ENCODE measurements at places on chromosomes 12 and 14.

GRCh38 chr12:108638141-108638827, 4.6 kb upstream of the SELPLG start:
- DNase-seq: no peak

GRCh38 chr12:92363295-92364146, 217.9 kb upstream of the BTG1 start:
- DNase-seq: peak; percentile 11

- no peak for DNase-seq
Measured at GRCh38 chr12:11672256-11673191, 23.1 kb downstream of the ETV6 start.

- no peak for DNase-seq
Measured at GRCh38 chr12:127147724-127148123, 1119.2 kb upstream of the TMEM132C start.

GRCh38 chr14:44204061-44204835, 302.8 kb downstream of the FSCB start:
- no peak for DNase-seq

- DNase-seq: no peak
Measured at GRCh38 chr12:116524311-116524710, 34.9 kb upstream of the MAP1LC3B2 start.

DNA sequence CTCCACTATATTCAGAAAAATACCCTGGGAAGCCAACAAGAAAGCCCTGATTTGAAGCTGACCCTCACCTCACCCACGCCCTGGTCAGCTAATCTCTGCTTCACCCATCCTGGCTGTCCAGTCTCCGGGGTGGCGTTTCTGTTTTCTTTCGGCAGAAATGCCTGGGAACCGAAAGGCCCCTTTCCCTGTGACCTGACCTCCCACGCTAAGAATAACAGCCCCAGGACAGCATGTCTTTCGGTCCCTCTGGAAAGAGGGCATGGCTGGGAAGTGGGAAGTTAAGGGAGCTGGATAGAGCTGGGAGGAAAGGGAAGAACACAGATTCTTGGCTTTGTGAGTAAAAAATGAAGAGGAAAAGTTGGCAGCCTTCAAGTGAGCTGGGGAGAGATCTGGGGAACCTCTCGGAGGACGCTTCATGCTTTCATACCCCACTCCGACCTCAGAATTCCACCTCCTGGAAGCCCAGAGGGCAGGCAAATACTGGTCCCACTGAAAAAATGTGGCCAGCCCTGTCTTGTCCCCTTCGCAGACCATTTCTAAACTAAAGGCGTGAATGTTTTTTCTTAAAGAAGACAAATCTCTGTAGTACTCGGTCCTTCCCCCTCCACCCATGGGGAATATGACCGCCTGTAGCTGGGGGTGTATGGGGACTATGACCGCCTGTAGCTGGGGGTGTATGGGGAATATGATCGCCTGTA, 163.0 kb upstream of the FKBP4 start:
- DNase-seq: no peak

GRCh38 chr12:48202766-48203165, 326 bp downstream of the OR10AD1 start:
- no peak for DNase-seq

GRCh38 chr14:54399560-54399959, 2.8 kb downstream of the CDKN3 start:
- DNase-seq: no peak

DNA sequence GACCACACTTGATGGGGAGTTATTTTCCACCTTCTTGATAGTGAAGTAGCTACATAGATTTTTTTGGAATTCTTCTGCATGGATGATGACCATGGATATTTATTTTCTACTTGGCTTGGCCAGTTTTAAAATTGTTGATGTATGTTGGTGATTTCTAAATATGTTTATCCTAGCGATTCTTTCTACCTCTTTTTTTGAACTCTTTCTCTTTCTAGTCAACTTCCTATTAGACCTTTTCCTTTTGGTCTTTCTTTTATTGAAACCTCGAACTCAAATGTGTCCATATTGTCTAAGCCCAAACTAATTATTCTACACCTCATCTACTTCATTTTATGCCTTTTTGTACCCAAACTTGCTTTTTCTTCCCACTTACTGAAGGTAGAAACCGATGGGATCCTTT, 37.0 kb downstream of the CCDC91 start:
- no peak for DNase-seq

DNA sequence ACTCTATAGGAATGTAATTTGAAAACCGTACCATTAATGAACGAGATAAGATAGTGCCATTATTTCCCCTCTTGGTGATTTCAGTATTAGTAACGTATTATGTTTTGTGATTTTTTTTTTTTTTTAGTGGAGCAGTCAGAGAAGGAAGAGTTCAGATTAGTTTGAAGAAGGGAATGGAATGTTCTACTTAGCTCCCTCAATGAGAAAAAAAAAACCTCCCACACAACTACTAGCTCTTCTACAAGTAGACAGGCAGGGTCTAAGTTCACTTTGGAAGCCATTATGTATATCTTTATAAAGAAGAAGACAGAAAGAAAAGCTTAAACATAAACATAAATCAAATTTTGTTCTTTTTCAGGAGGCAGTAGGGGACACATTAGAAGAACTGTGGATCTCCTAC, 27.3 kb downstream of the PNMA1 start:
- DNase-seq: no peak

GRCh38 chr14:91202234-91202974, 42.1 kb downstream of the GPR68 start:
- DNase-seq: no peak

GRCh38 chr12:3040026-3040656, 37.0 kb upstream of the TSPAN9 start:
- DNase-seq: no peak

GRCh38 chr12:21543151-21543550, 17.1 kb downstream of the SPX start:
- DNase-seq: no peak

DNA sequence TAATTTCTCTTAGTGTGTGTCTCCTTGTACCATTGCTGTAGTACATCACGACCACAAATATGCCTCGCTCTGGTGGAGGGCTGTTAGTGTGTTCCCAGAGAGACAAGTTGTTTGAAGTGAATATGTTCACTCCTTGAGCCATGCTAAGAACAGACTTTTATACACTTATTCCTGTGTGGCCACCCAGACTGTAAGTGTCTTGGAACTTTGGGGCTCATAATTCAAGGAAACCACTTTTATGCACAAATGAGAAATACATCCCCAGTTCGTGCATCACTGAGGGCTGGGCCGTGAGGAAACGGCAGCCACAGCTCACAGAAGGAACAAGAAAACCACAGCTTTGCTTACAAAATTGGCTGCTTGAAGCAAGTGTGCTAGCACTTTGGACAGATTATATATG, 362.2 kb upstream of the DDHD1 start:
- DNase-seq: no peak

- DNase-seq: peak; percentile 60
Measured at GRCh38 chr14:104800015-104800770, 708 bp upstream of the ZBTB42 start.

GRCh38 chr14:33309106-33309505, 370.4 kb downstream of the NPAS3 start:
- DNase-seq: no peak

DNA sequence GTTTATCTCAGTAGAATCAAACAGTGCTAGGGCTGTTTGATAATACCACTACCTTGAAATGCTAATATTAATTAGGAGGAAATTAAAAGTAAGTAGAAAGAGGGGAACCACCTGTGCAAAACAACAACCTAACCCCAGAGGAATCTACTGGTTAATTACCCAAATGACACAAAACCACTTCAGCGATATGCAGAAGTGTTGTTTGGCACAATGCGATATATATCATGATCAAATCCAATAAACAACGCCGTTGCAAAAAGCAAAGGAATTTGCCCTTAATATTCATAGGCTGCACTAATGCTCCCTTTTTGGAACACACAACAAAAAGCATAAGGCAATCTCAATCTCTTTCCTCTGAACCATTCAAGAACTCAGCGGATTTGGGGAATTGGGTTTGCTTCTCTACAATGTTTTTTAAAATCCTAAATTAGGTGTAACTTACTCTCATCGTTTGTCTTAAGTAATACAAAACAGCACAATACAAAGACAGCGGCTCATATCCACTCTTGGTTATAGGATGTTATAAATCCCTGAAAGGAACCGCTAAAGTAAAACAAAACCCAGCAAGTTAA, 1.5 kb downstream of the MAP4K5 start:
- no peak for DNase-seq

- DNase-seq: no peak
Measured at GRCh38 chr12:93130366-93131054, 201.4 kb upstream of the EEA1 start.

- DNase-seq: no peak
Measured at GRCh38 chr12:7035463-7035862, 17.2 kb upstream of the LPCAT3 start.

GRCh38 chr12:1091350-1091749, 100.3 kb downstream of the ERC1 start:
- DNase-seq: no peak

DNA sequence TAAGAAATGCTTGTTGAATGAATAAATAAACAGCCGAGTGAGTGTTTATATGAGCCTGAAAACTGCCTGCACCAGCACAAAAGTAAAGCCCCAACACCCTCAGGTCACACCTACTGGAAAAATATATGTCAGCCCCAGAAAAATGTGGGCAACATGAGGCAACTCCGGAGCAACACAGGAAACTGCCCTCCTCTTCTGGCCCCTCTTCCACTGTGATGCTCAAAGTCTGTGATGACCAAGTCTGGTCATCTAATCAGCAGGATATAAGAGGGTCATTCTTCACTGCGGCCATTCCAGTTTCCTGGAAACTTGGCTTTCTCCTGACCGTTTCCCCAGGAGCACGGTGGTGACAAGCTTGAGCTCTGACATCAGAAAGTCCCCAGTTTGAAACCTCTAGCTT, 159.6 kb upstream of the PZP start:
- DNase-seq: no peak

DNA sequence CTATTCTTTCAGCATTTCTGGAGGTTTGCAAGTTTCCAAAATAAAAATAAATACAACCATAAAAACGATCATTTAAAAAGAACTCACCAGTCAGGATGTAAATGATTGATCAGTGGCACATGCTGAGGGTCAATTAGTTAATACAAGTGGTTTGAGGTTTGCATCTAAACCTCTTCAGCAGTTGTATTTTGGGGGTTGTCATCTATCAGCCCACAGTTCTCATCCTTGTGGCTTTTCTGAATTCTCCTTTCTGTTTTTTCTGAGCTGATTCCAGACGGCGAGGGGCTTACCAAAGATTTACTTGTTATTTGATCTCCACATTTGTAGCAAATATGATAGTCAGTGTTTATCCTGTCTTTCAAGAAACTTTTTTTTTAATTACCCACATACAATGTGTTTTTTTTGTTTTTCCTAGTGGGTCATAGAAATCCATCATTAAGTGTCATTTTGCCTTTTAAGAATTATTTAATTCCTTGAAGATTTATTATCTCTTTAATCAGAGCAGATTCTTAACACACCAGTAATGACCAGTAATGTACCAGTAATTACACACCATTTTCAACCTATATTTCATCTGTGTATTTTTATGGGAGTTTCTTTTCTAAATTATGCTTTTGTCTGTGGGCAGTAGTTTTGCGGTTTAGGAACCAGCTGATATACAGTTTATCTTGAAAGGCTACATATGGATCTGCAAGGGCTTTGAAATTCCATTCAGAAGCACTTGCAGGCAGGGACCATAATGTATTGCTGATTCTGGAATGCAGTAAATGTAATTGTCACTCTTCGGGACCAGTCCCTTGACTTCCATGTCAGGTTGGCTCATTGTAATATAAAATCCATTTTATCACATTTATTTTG, 56.3 kb upstream of the DAAM1 start:
- no peak for DNase-seq

DNA sequence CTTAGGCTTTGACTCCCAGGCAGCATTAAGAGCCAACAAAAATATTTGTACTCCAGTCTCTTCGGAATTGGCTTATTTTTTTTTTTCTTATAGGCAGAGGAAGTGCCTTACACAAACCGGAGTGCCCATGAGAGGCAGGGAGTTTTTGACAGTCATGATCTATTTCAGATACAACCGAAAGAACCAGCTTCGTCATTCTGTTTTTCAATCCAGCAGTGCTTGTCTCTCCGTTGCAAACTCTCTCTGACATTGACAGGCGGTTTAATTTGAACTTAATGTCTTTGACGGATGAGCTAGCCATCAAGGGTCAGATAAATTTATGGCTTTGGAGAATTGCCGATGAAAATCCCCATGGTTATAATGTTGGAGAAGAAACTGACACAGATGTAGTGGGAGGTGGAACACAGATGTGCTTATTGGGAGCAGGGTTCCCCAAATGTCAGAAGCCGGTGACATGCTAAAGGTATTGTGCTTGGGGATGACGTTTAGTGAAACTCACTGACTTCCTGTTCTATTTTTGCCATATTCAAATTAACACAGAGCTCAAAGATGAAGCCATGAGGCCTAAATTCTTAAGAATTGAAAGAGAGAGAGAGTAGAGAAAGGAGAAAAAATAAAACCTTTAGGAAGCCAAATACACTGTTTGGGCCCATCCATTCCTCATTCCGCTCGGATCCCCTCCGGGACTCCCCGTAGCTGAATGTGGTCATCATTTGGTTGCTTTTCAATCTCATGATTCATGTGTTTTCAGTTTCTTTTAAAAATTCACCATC, 59.7 kb downstream of the PLXNC1 start:
- no peak for DNase-seq

DNA sequence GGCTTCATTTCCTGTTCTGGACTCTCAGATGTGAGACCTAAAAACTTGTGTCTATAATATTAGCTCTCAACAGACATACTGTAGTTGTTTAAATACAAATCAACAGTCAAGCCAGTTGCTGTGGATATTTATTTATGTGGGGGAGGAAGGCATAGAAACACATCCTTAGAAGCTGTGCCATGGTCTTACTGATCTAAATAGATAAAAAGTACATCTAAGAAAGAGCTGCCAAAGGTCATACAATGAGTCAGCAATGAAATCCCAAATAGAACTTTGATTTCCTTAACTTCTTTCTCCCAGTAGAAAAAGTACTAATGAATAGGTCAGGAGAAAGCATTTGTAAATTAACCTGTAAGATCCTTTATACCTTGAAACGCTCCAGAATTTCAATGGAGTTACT, 185.1 kb downstream of the AKAP6 start:
- no peak for DNase-seq

GRCh38 chr14:23181946-23182345, 1.5 kb downstream of the SLC7A8 start:
- DNase-seq: no peak

GRCh38 chr14:64763085-64763782, 59.0 kb downstream of the PLEKHG3 start:
- no peak for DNase-seq

DNA sequence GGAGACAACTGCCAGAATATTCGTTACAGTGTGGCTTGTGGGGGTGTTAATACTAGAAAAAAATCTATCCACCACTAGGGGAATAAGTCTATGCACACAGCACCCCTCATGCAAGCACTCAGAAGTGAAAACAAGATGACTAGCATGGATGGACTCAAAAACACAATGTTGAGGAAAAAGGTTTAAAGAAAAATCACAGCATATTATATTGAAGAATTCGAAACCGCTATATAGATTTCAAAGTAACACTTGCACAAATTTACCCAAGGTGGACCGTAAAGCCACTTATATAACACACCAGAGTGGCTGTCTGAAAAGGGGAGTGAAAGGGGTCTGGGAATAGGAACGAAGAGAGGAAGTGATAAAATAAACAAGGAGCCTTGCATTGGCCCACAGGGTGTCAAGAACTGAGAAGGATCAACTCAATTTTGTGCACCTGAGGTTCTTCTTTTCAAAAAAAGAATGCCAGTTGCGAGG, 544 bp downstream of the ABCD4 start:
- DNase-seq: no peak

Measured in stimulated activated CD8-positive, alpha-beta memory T cell treated with anti-CD3 and anti-CD28 coated beads, Interleukin-2, amount 100 ng/mL, for 1 hour (primary cell).